Muscle of back (tissue), 13 donors: ENCODE measurements at places on chromosomes 5 and 9.
A peak's percentile ranks its signal among the peaks of the same experiment; 100 is the strongest.

DNA sequence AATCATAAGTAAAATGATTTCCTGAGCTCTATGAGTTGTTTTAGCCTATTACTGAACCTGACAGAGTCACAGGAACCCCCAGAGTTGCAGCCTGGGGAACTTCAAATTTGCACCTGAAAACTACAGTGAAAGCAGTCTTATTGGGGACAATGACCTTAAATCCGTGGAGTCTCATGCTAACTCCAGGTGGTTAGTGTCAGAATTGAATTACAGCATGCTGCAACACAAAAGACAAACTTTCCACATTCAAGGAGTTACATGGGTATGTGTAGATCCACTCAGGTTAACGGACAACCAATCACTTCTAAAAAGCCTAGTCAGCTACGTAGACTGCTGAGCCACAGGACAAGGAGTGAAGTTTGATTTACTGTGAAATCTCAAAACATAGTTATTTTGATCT lies 49.7 kb downstream of the PLPP1 start:
- no peak for DNase-seq

DNA sequence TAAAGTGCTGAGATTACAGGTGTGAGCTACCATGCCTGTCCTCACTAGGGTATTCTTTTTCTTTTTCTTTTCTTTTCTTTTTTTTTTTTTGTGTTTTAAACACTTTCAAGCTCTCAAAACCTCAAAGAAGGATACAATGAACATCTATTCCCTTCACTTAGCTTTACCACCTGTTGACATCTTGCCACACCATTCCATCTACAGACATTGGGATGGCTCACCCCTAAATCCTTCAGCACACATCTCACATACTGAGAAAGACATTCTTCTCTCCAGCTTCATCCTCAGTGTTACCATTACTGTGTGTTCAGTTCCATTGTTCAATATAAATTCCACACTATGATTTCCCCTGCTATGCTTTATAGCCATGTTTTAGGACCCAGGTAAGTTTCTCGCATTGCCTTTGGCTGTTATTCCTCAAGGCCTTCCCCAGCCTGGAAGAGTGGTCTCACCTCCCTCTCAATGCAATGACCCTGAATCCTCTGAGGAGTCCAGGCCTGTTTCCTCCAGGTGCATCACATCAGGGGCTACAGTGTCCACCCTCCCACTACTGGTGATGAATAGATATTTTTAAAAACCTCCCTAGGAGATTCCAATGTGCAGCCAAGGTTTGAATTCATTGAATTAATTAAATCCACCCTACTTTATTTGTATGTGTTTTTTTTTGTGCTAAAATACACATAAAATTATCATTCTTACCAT lies 16.7 kb downstream of the IQGAP2 start:
- no peak for DNase-seq

DNA sequence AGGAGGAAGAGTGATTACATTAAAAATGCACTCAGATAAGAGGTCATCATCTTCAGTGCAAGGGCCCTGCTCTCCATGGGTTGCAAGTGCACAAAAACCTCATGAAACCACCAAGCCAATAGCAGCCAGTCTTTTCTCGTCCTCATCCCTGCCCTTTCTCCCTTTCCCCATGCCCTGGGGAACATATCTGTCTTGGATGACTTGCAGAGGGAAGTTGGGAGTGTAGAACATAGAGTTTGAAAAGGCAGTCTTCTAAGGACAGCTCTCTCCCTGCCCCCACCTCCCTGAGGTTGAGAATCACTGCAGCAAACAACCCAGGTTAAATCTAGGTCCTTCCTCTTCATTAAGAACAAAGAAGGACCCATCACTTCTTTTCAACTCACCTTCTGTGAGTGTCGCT lies 22.0 kb downstream of the DDX31 start:
- DNase-seq: no peak

DNA sequence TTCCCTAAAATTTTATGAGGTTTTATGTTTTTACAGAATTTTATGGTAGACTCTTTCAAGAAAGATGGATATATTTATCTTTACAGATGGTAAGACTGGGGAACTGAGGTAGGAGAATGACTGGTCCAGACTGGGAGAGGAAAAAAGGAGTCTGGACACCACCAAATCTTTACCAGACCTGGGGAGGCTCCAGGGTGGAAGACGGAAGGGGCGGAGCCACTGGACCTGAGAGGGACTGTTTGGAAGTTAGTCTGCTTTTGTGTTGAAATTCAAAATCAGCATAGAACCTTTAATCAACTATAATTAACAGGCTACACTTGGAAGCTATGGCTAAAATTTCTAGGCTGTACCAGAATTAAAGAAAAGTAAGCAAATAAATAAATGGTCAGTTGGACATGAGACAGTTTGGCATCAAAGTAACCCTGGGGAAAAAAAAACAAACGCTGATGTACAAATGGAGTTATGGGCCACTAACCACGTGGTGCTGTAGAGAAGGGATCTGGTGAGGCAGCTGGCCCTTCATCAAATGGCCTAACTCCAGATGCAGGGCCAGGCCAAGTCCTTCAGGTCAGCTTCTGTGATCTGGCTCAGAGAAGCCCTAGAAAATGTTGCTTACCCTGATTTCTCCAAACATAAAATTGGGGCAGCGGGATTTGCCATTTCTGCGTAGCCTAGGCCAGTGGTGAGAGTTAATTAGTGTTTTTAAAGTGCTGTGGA lies 155.1 kb downstream of the ARSB start:
- no peak for DNase-seq

DNA sequence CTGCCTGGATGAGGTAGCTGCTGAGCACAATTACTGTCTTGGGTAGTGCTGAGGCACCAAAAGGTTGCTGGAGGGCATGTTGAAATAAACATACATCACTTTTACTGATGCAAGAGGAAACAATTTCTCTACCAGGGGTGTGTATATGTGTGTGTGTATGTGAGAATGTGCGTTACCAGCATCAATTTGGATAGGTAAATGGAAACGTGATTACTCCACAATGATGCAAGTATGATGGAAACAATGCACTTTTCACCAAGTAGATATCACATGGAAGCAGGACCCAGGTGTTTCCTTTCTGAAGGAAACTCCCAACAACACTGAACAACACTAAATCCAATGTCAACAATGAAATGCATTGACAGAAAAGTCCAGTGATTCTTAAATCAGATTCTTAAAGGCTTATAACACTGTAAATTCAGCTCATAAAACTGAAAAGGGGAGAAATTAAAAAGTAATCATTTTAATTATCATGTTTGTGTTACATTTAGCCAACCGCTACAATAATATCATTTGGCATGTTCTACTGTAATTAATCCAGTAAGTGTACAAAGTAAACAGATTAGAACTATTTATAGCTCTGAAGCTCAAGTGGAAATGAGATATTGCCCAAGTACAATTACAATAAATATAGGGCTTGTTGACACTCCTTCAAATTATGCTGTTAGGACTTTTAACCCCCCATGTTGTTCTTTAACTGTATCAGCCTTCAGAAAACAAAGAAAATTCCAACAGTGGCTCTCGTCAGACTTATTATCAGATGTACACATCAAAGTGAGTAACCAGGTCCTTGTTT lies 25.3 kb downstream of the YIPF5 start:
- DNase-seq: peak; percentile 36

DNA sequence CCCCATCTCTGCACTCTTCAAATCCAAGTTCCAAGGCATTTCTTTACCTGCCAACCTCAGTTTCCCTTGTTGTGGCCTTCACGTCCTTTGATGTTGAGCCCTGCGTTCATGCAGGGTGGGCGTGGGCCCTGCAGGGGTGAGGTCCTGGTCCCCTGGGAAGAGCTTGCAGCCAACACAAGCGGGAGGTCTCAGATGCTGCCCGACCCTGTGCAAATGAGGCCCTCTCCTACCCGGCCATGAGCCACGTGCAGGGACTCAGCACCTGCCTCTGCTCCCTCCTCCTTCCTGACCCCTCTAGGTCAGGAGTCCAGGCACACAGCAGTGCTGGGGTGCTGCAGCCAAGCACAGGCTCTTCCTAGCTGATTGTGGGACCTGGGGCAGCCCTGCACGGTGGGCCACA lies 124.5 kb downstream of the ADAMTS2 start:
- DNase-seq: no peak

DNA sequence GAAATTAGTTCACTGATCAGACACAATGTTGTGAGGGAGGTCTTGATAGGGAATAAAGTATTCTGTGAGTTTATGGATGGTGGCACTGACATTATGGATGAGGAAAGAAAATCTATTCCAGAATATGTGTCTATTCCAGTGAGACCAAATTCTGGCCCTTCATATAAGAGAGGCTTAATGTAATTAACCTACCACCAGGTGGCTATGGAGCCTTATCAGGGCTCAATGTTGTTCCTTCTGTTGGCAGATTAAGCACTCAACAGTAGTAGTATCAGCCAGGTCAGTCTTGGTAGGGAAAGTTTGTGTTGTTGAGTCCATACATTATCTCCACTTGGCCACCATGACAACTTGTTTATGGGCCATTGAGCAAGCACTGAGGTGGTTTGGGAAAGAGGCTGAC lies 41.7 kb upstream of the BARX1 start:
- DNase-seq: no peak
